KG1 (cell line): ENCODE measurements at places on chromosomes 3 and 15.

DNA sequence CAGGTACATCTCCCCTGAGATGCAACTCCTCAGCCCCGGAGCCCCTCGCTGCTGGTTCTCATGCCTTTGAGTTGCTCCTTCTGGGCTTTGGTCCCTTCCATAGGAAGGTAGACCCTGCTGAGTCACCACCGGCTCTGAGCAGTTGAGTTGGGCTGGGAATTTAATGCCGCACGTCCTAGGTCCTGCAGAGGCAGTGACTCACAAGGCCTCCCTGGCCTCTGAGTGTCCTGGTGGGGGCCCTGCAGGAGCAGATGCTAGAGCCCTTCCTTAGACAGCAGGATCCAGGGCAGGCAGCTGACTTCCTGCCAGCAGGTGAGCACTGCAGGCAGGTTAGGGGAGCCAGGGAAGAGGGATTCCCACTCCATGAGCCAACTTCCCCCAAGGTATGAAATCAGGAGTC is 5.5 kb upstream of the NTRK3 start:
- no peak for DNase-seq

GRCh38 chr15:49808341-49808740 is 187.5 kb downstream of the DTWD1 start:
- DNase-seq, result no peak

DNA sequence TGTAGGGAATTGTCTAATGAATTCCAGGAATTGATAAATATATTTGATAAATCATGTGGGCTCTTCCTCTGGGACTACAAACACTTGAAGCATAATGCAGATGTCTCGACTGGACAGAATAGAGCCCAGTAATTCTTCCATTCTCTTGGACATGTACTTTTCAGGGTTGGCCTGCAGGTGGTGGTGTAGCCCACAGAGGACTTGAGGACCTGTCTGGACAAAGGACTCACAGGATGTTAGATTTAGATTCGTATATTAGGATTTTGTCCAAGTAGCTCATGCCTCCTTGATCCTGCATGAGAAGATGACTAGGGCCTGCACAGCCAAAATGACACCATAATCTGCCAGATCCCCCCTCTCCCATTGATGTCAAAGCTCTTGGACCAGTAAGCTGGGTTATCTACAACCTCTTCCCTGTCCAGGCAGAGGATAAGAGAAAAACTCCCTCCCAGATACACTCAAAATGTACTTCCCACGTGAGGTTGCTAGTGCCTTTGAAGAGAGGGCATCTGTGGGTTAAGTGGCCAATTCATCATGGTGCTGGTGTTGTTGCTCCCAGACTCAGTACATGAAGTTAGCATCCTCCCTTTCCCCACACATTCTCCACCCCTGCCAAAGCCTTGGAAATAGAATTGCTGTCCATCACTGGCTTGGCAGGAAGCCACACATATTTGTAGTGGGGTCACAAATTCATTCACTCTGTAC is 88.6 kb upstream of the ZNF280D start:
- no peak for DNase-seq

GRCh38 chr3:57003676-57004075 is 56.8 kb upstream of the SPATA12 start:
- DNase-seq, result no peak

- DNase-seq, result no peak
Measured at GRCh38 chr3:101478980-101479379, 34.0 kb downstream of the SENP7 start.

DNA sequence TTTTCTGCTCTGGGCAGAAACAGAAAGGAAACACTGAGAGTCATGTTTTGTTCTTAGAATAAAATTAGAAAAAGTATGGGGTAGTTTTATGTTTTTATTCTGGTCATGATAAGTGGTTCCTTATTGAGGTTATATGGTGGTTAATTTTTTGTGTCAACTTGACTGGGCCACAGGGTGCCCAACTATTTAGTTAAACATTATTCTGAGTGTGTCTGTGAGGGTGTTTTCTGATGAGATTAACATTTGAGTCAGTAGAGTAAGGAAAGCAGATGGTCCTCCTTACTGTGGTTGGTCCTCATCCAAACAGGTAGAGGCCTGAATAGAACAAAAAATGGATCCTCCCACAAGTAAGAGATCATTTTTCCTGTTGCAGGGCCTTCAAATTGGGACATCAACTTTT is 98.9 kb downstream of the C3orf38 start:
- no peak for DNase-seq
